ENCODE measurements at places on chromosomes 7 and 10.

GRCh38 chr7:233249-234035, 41.1 kb downstream of the FAM20C start:
- H3K4me3 ChIP-seq: peak overlapping the region; percentile 65
- DNase-seq: no peak
- peak overlapping the region; percentile 88 for H3K27ac ChIP-seq
- no peaks in the 10 kb centered on the region for H3K27me3 ChIP-seq
- H3K4me1 ChIP-seq: peaks cover 57% of the 10 kb centered on the region
- no peaks in the 10 kb centered on the region for H3K36me3 ChIP-seq

- no peak for DNase-seq
- peaks cover 27% of the 10 kb centered on the region for H3K4me1 ChIP-seq
- no peak overlapping the region for H3K27ac ChIP-seq
- H3K36me3 ChIP-seq: no peaks in the 10 kb centered on the region
- no peaks in the 10 kb centered on the region for H3K27me3 ChIP-seq
- H3K4me3 ChIP-seq: peak overlapping the region; percentile 99
These were observed 1.0 kb downstream of the EIF3B start for GRCh38 chr7:2355705-2356008.

GRCh38 chr7:98760201-98760651, 109.6 kb downstream of the TMEM130 start:
- H3K36me3 ChIP-seq: no peaks in the 10 kb centered on the region
- peaks cover 33% of the 10 kb centered on the region for H3K4me1 ChIP-seq
- peak overlapping the region; percentile 41 for H3K4me3 ChIP-seq
- peak; percentile 37 for DNase-seq
- H3K27me3 ChIP-seq: no peaks in the 10 kb centered on the region
- peak overlapping the region; percentile 91 for H3K27ac ChIP-seq

- no peaks in the 10 kb centered on the region for H3K4me1 ChIP-seq
- H3K27me3 ChIP-seq: no peaks in the 10 kb centered on the region
- H3K4me3 ChIP-seq: no peak overlapping the region
- no peak overlapping the region for H3K27ac ChIP-seq
These were observed 301.1 kb downstream of the CALN1 start for GRCh38 chr7:72111086-72111485.

DNA sequence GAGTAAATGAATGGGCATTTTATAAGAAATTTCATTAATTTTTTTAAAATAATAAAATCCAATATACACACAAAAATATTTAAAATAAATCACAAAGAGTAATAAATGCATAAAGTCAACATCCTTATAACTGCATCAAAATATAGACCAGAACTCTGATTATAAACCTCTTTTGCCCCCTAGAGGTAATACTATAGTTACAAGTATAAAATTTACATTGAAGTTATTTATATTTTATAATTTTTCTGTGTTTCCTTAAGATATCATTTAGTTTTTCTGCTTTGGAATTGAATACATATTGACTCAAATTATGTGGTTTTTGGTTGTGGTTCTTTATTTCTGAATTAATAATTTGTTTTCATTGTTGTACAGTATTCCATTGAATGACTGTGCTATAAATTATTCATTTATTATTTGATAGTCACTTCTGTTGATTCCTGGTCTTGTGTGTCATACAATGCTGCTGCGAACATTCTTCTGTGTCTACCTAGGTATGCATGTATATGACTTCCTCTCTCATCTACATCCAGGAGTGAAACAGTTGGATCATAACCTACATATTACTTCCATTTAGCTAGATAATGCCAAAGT, 673.6 kb downstream of the IPMK start:
- DNase-seq: no peak
- no peak overlapping the region for H3K4me3 ChIP-seq
- no peaks in the 10 kb centered on the region for H3K27me3 ChIP-seq
- H3K27ac ChIP-seq: no peak overlapping the region
- no peaks in the 10 kb centered on the region for H3K4me1 ChIP-seq

- no peaks in the 10 kb centered on the region for H3K36me3 ChIP-seq
- H3K27ac ChIP-seq: no peak overlapping the region
- H3K4me1 ChIP-seq: no peaks in the 10 kb centered on the region
- H3K27me3 ChIP-seq: no peaks in the 10 kb centered on the region
These were observed 15.2 kb downstream of the STK32C start for GRCh38 chr10:132292287-132293200.

DNA sequence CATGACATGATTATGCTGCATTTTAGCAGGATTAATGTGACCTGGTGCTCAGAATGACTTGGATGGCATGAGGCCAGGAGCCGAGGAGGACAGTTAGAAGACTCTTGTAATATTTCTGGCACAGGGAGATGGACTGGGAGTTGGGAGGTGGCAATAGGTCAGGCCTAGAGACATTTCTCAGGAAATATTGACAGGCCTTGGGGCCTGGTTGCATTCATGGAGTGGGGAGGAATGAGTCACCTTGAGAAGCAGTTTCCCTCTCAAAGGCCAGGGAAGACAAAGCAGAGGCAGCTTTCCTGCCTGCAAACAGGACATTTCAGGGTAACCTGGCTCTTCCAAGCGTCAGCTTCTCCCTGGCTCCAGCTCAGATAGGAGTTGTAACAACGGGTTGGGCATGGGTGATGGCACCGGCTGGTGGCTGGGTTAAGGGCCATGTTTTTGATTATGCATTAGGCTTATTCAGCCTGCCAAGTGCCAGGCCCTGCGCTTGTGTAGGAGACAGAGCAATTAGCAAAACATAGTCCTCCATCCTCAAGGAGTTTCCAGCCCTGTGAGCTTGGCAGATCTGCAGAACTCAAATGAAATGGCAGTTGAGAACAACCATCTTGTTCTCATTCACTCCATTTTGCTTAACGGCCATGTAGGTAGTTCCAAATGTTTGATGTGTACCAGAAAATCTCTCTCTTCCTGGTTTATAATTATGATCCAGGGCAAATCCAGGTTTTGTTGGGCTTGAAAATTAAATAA, 38.2 kb downstream of the HK1 start:
- no peaks in the 10 kb centered on the region for H3K27me3 ChIP-seq
- H3K36me3 ChIP-seq: no peaks in the 10 kb centered on the region
- no peak for DNase-seq

GRCh38 chr7:98464558-98464940, 63.7 kb upstream of the BAIAP2L1 start:
- H3K27ac ChIP-seq: no peak overlapping the region
- H3K4me3 ChIP-seq: no peak overlapping the region
- no peak for DNase-seq
- H3K36me3 ChIP-seq: no peaks in the 10 kb centered on the region
- H3K4me1 ChIP-seq: peaks cover 6% of the 10 kb centered on the region
- H3K27me3 ChIP-seq: no peaks in the 10 kb centered on the region

DNA sequence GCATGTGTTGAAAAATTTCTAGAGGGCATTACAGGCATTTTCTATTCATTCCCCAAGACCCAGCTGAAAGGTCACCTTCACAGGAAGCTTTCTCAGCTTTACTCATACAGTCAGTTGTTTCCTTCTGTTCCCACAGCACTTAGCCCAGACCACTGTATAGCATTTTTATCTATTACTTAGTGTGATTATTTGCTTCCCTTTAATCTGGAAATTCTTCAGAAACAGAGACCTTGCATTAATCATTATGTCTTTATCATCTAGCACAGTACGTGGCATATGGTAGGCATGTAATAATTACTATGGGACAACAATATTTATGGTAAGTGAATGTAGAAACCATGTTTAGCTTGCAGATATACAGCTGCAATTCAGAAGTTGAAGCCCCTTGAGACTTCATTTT, 38.2 kb upstream of the CDK6 start:
- H3K27me3 ChIP-seq: no peaks in the 10 kb centered on the region
- DNase-seq: no peak
- no peaks in the 10 kb centered on the region for H3K4me1 ChIP-seq
- no peaks in the 10 kb centered on the region for H3K36me3 ChIP-seq
- no peak overlapping the region for H3K4me3 ChIP-seq
- no peak overlapping the region for H3K27ac ChIP-seq

- no peaks in the 10 kb centered on the region for H3K36me3 ChIP-seq
- H3K27me3 ChIP-seq: no peaks in the 10 kb centered on the region
- no peak overlapping the region for H3K4me3 ChIP-seq
- no peak for DNase-seq
- H3K27ac ChIP-seq: no peak overlapping the region
- no peaks in the 10 kb centered on the region for H3K4me1 ChIP-seq
These were observed 149.8 kb downstream of the HBP1 start for GRCh38 chr7:107318523-107319160.

GRCh38 chr7:132279718-132280117, 296.6 kb downstream of the PLXNA4 start:
- H3K4me3 ChIP-seq: no peak overlapping the region
- DNase-seq: no peak
- H3K4me1 ChIP-seq: no peaks in the 10 kb centered on the region
- no peaks in the 10 kb centered on the region for H3K36me3 ChIP-seq

GRCh38 chr10:74910241-74910975, 84.0 kb downstream of the KAT6B start:
- DNase-seq: no peak
- H3K27me3 ChIP-seq: no peaks in the 10 kb centered on the region
- no peak overlapping the region for H3K27ac ChIP-seq
- no peaks in the 10 kb centered on the region for H3K36me3 ChIP-seq
- no peak overlapping the region for H3K4me3 ChIP-seq
- H3K4me1 ChIP-seq: peaks cover 9% of the 10 kb centered on the region

GRCh38 chr10:43013065-43013464, 63.8 kb upstream of the RET start:
- no peaks in the 10 kb centered on the region for H3K27me3 ChIP-seq
- H3K27ac ChIP-seq: no peak overlapping the region
- no peak overlapping the region for H3K4me3 ChIP-seq
- no peaks in the 10 kb centered on the region for H3K4me1 ChIP-seq

Measured in thoracic aorta (tissue), 2 donors.